Ascending aorta (tissue), 2 donors: ENCODE measurements at places on chromosomes 13 and 19. TPM values are rescaled to one million over a fixed set of nuclear protein-coding genes. Genes with fewer than 3 reads are reported as not detected.

GRCh38 chr19:51505904-51506303 lies 4.3 kb upstream of the SIGLEC12 start:
- DNase-seq, result no peak

DNA sequence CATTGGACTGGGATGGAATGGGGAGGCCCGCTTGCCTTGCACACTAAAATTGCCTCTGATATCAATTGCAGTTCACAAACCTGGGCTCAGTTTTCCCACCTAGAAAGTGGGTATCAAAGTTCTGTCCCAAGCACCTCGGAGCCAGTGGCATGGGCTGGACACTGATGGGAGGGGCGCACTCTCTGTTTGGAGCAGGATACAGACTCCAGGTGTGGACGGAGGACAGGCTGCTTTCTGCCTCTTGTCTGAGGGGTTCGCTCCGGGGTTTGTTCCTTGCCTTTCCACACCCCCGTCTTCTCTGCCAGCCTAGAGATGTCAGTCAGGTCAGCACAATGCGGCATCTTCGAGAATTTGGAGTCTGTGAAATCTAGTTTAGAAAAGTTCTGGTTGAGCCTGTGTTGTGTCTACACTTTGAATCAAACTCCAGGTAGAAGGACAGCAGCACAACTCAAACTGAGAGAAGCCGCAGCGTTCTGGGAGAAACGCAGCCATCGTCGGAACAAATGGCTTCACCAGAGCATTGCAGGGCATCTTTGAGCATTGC lies 141.9 kb downstream of the TEX29 start:
- no peak for DNase-seq

- no peak for DNase-seq
Observed at GRCh38 chr13:101730420-101731000, 278.0 kb downstream of the ITGBL1 start.

- DNase-seq, result no peak
Observed at GRCh38 chr19:12260861-12261260, 33.8 kb downstream of the ZNF44 start.

Gene ZNF446
- 42.7 TPM for total RNA-seq
